Ascending aorta (tissue), 2 donors: ENCODE measurements at places on chromosomes 4 and X.

DNA sequence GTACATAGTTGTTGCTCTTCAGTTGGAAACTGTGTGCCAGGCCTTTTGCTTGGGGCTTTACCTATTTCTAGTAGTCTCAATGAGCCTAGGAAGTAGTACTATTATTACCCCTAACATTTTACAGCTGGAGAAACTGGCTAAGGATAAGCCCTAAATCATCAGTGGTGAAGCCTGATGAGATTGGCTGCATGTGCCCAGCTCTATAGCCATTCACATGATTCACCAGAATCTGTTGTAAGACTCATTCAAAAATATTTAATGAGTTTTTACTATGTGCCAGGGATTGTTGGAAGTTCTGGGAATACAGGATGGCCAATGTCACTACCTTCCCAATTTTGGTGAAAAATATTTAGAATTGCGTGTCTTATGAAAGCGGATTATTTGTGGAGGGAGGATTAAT, 2.8 kb downstream of the KIT start:
- no peak for DNase-seq

GRCh38 chr4:107890779-107891178, 40.6 kb upstream of the CYP2U1 start:
- DNase-seq: no peak

DNA sequence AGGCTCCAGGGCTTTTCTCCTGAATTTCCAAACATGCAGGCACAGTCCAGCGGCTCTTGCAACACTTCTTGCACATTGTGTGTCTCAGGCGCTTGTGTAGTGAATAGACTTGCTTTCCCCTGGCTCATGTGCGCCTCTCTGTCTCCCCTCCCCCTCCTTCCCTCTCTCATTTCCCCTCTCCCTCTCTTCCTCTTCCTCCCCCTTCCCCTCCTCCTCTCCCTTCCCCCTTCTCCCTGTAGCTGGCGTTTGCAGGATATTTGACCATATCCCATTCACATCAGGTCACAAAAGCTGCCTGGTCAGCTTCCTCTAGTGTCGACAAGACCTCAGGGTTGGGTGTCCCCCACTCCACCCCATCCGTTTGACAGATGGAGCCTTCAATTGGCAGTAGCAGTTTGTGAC, 2.4 kb downstream of the CHST7 start:
- no peak for DNase-seq

GRCh38 chrX:74461384-74461783, 40.1 kb downstream of the SLC16A2 start:
- no peak for DNase-seq

DNA sequence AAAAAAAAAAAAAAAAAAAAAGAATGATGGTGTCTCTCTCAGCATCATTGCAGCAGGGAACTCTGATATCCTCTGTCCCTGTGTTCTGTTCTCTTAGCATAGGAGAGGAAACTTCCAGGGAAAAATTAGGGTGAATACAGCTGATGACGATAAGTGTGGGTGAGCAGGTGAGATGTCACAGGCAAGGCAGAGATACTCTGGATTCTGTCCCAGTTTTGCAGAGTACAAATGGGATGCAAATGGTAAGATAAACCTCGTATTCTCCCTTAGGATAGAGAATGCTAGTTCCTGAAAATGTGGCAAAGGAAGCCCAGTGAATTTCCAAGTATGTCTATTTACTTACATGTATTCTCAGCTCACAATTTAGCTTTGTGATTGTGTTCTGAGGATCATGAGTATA, 671.6 kb upstream of the BOD1L1 start:
- no peak for DNase-seq

GRCh38 chr4:170162416-170162815, 72.7 kb upstream of the AADAT start:
- DNase-seq: no peak

DNA sequence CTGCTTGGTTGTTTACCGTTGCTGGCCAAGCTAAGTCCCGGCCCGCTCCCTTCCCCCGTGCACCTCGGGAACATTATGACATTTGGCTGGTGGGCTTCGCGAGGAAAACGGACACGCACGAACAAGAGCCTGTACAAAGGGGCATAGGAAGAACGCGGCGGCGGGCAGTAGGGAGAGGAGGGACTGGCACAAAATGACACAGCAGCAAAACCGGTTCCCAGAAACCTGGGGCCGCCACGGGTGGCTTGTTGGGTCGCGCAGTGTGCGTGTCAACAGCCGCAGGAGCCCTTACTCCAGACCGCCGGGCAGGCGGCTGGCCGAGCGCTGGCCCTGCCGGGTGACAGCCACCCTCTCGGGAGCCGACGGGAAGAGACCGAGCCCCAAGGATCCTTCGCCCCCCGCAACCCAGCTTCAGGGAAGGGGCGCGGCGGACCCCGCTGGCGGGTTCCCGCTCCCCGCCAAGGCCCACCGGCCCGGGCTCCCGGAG, 1.6 kb upstream of the LIN54 start:
- DNase-seq: peak; percentile 71

GRCh38 chr4:26343038-26343398, 22.2 kb downstream of the RBPJ start:
- no peak for DNase-seq

DNA sequence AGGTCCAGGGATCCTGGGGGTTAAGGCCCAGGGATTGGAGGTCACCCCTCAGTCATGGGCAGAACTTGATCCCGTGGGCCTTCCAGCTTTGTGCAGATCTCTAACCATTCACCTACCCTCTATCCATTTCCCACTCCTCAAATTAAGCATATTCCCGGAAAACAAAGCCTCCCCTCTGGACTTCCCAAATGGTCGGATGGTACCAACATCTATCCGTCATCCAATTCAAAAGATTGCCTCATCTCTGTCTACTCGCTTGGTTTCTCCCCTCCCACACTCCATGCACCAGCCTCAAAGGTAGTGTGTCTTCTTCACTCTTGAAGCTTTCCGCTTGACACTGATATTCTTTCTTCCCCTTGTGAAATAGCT, 473 bp upstream of the BCLAF3 start:
- no peak for DNase-seq

DNA sequence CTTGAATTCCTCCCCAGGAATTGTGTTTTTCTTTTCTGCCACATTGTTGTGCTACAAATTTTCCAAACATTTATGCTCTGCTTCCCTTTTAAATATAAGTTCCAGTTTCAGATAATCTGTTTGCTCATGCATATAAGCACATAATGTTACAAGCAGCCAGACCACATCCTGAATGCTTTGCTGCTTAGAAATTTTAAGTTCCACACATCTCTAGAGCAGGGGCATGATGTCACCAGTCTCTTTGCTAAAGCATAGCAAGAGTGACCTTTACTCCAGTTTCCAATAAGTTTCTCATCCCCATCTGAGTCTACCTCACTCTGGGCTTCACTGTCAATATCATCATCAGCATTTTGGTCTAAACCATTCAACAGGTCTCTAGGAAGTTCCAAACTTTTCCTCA, 932.5 kb downstream of the SH3BGRL start:
- DNase-seq: no peak

GRCh38 chrX:109440475-109440874, 41.4 kb downstream of the GUCY2F start:
- no peak for DNase-seq
